ENCODE measurements at places on chromosomes 1 and 21. TPM values are rescaled to one million over a fixed set of nuclear protein-coding genes. Genes with fewer than 3 reads are reported as not detected.

GRCh38 chr1:83029916-83030315, 969.0 kb downstream of the TTLL7 start:
- H3K27ac ChIP-seq: no peak overlapping the region
- no peaks in the 10 kb centered on the region for H3K27me3 ChIP-seq
- DNase-seq: no peak
- H3K4me1 ChIP-seq: peaks cover 34% of the 10 kb centered on the region
- H3K36me3 ChIP-seq: no peaks in the 10 kb centered on the region
- no peak overlapping the region for H3K4me3 ChIP-seq

DNA sequence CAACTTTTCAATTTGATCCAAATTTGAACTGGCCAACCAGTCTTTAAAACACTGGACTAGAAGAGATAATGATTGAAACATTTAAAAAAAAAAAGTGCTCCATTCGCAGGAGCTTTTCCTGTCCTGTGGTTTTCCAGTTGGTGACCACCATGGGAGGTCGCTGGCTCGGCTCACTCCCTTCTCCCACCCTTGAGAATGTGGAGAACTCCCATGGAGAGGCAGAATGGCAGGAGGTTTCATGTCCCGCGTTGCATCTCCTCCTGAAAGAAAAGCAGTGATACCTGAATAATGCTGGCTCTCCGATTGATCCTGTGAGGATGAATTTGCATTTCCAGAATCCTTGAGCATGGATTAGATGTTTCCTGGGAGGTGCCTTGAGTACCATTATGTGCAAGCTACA, 16.5 kb upstream of the MPZL1 start:
- no peaks in the 10 kb centered on the region for H3K4me1 ChIP-seq
- peaks cover 92% of the 10 kb centered on the region for H3K27me3 ChIP-seq
- no peak overlapping the region for H3K4me3 ChIP-seq
- H3K27ac ChIP-seq: no peak overlapping the region
- no peak for DNase-seq

DNA sequence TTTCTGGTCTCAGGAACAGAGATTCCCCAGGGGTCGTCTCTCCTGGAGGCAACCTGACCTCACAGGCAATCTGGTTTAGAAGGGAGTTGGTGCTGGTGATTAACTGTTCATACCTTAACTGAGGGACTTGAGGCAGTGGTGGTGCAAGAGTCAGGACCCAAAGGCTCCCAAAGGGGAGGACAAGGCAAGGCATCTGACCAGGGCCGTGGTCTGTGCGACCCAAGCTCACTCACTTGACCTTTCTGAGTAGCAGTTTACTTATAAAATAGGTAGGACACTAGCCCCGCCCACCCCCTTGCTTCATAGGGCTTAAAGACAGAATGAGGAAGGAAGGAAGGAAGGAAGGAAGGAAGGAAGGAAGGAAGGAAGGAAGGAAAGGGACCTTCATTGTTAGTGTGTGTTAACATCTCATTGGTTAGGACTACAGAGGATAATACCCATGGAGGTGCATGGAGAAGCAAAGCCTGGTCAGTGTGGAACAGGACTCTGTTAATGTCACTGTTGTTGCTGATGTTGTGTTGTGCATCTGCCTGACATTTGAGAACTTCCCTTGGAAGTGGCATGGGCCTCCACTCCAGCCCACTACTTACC, 4.6 kb upstream of the KCNA2 start:
- DNase-seq: no peak
- H3K4me3 ChIP-seq: no peak overlapping the region
- H3K4me1 ChIP-seq: no peaks in the 10 kb centered on the region
- H3K27me3 ChIP-seq: peaks cover 84% of the 10 kb centered on the region

GRCh38 chr1:66275083-66275482, 258.9 kb upstream of the SGIP1 start:
- no peaks in the 10 kb centered on the region for H3K27me3 ChIP-seq
- H3K4me3 ChIP-seq: no peak overlapping the region
- peaks cover 37% of the 10 kb centered on the region for H3K4me1 ChIP-seq
- DNase-seq: no peak
- no peak overlapping the region for H3K27ac ChIP-seq
- peaks cover 4% of the 10 kb centered on the region for H3K36me3 ChIP-seq

IL22RA1 gene
- total RNA-seq: 2.0 TPM

BSND gene
- not detected for total RNA-seq

All from Calu3 (cell line).